Stimulated activated CD4-positive, alpha-beta T cell treated with anti-CD3 and anti-CD28 coated beads, TNF-alpha, amount 100 ng/mL, for 4 hours (primary cell): ENCODE measurements at places on chromosomes 3 and 15.

DNA sequence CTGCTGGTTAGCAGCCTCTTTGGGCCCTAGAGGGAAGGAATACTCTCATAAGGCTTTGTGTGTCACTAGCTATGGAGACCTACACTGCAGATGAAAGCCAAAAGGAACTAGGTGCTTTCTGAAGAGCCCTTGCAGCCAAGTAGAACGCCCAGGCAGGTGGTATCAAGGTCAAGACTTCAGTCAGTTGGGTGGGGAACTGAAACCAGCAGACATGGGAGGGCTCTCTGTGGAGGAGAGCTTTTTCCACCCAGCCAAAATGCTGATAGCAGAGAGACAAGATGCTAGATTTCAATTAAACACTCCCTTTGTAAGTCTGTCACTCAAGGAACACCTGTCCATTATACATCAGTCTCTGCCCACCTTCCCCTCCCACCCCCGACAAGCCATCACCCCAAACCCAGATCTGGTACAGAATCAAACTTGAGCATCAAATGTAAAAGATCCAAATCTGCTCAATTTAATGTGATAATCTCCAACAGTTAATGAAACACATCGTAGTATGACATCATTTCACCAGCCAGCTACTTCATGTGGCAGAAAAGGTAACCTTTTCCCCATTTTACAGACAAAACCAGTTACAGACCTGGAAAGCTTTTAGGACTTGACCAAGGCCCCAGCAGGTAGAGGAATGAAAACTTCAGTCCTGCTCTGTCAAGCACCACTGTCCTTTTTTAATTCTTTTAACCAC lies 14.6 kb downstream of the MRPS25 start:
- no peak for DNase-seq

- DNase-seq = no peak
Observed at GRCh38 chr3:121809249-121809648, 25.6 kb downstream of the IQCB1 start.

- no peak for DNase-seq
Observed at GRCh38 chr3:52082951-52083350, 26.6 kb upstream of the DUSP7 start.

- no peak for DNase-seq
Observed at GRCh38 chr3:20511863-20512505, 326.0 kb upstream of the SGO1 start.

GRCh38 chr15:38826880-38827279 lies 262.3 kb upstream of the RASGRP1 start:
- no peak for DNase-seq

GRCh38 chr15:22891426-22892210 lies 53.2 kb downstream of the NIPA2 start:
- no peak for DNase-seq

DNA sequence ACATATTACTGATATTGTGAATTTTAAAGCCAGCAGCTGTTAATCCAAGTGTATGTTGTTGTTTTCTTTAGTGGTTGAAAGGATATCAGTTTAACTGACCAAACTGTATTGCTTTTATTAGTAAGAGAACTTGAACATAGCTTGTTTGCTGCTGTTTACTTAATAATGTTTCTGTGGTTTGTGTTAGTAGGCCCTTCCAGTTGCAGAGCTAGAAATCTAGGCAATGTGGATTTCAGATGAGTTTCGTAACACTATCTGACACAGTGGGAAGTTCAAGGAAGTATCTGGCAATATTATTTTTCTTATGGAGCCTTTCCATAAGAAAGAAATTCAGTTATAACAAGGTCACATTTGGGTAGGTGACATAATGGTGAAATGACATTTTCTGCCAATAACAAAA lies 18.5 kb downstream of the ZNF609 start:
- no peak for DNase-seq

DNA sequence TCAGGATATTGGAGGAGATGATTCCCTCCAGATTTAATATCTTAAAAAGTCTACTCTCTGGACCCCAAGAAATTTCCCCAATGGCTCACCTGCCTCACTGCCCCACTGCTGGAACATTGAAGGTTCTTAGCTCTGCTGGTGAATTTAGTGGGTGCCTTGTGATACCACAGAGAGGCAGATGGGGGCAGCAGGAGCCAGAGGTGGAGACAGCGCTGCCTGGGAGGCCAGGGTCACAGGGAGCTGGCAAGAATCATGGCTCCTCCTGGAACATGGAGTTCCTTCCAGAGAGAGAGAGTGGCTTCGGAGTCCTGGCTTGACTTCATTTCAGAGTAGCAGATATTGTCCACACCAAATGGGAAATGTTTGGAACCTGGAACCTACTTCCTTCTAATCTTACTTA lies 263.5 kb upstream of the CFAP20DC start:
- DNase-seq = no peak

- DNase-seq = no peak
Observed at GRCh38 chr3:149969110-149969939, 1.4 kb downstream of the PFN2 start.

GRCh38 chr3:107269136-107269535 lies 108.1 kb upstream of the CCDC54 start:
- DNase-seq = no peak

GRCh38 chr3:32733631-32734229 lies 48.7 kb downstream of the CNOT10 start:
- DNase-seq = no peak

- no peak for DNase-seq
Observed at GRCh38 chr3:36558961-36559360, 178.7 kb downstream of the STAC start.

GRCh38 chr15:92884436-92885223 lies 15.5 kb upstream of the CHD2 start:
- no peak for DNase-seq

GRCh38 chr3:99410789-99411311 lies 227.5 kb upstream of the COL8A1 start:
- no peak for DNase-seq

- no peak for DNase-seq
Observed at GRCh38 chr3:17518189-17519059, 224.0 kb downstream of the TBC1D5 start.

- no peak for DNase-seq
Observed at GRCh38 chr3:150447631-150448465, 39.8 kb downstream of the TSC22D2 start.

GRCh38 chr3:183529717-183530116 lies 25.8 kb downstream of the KLHL6 start:
- no peak for DNase-seq

DNA sequence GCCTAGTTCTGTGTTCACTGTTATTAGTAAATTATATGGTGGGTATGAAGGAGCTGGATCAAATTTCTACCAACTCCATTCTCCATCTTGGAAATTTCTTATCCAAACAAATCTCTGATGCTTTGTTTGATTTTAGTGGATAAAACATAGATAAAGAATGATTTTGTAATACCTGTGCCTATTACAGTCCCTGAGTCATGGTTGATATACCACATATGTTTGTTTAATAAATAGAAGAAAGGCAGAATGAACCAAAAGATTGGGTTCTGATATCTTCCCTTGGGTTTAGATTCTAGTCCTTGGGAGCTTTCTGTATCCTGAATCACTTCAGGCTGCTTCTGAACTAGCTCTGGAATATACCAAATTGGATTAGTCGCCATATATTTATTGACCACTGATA lies 203.6 kb downstream of the PDCD6IP start:
- DNase-seq = no peak

GRCh38 chr15:90240856-90241255 lies 6.8 kb downstream of the GDPGP1 start:
- DNase-seq = no peak

- no peak for DNase-seq
Observed at GRCh38 chr3:177410730-177411129, 213.4 kb upstream of the TBL1XR1 start.

DNA sequence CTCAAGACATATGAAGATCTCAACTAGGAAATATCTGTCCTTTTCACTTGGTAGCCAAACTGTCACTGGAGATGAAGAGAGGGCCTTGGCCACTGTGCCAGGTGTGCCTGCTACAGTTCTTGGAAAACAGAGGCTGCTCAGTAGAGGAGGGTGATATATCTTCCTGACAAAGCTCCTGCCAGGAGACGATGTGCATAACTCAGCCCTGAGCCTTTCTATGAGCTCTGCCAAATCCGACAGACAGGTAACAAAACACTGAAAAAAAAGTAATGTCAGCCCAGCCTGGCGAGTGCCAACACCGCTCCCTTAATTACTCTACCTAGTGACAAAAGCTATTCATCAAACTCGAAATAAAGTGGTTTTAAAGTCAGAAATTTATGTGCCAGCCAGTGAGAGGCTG lies 123.2 kb downstream of the MFSD1 start:
- DNase-seq = no peak

GRCh38 chr3:186998937-186999368 lies 68.6 kb downstream of the ST6GAL1 start:
- DNase-seq = no peak

DNA sequence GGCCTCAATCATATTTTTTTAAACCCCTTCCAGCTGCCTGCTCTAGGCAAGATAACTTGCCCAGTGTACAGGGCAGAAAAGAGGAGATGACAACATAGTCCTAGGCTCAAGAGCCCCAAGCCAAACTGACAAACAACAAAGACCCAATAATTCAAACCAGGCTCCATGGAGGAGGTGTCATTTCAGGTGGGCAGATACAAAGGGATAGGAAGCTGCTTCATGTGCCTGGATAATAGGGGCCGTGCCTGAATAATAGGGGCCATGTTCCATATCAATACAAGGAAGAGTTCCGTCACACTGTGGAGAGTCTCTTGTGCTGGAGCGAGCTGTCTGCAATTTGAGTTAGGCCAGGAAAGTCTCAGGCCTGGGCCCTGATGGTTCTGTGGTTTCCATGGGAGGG lies 35.4 kb upstream of the TRIM71 start:
- no peak for DNase-seq

GRCh38 chr3:7734456-7734855 lies 767.2 kb upstream of the LMCD1 start:
- no peak for DNase-seq

DNA sequence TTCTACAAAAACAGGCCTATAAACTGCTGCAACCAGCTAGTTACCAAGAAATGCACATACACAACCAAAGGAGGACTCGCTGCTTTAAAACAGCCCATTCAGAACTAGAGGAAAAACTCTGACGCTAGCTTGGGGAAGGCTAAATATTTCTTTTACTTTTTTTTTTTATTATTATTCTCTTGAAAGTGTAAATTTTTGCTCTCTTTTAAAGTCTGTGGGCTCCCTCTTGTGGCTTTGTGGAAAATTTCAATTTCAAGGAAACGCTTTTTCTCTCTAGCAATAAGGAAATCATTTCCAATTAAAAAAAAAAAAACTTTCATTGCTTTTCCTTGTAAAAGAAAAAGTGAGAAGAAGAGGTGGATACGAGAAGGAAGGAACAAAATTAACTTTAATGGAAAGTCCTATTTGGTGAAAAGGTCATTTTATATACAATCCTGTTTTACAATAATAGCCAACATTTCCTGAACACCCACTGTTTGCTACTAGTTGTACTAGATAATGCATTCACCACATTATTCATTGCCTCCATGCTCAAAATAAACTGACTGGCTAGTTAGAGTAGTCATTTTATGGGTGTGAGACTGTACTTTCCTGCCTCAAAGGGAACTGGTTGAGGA lies 51.2 kb upstream of the SAMMSON start:
- no peak for DNase-seq

GRCh38 chr3:85796140-85796539 lies 837.4 kb downstream of the CADM2 start:
- no peak for DNase-seq

- DNase-seq = no peak
Observed at GRCh38 chr3:37138816-37139215, 35.6 kb downstream of the LRRFIP2 start.

DNA sequence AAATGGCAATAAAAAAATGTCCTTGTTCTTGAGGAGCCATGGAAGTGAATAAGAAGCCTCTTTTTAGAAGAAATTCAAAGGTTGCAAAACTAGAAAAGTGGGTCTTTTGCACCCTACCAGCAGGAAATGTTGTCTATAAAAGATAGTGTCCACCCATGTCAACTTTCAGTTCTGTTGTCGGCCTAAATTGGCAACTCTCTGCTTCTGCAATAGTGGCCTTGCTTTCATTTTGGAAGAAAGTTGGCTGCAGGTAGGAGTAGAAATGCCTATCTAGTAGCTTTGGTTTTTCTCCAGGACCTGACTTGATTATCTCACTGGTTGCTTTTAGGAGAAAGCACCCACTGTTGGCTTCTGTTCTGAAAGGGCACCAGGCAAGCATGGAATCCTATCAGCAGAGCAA lies 85.4 kb downstream of the TMEM108 start:
- no peak for DNase-seq

- DNase-seq = no peak
Observed at GRCh38 chr3:194079702-194080172, 56.2 kb upstream of the HES1 start.

- DNase-seq = no peak
Observed at GRCh38 chr3:149623824-149624223, 34.0 kb downstream of the WWTR1 start.

GRCh38 chr15:39320886-39321285 lies 260.0 kb upstream of the THBS1 start:
- DNase-seq = no peak

- no peak for DNase-seq
Observed at GRCh38 chr3:139044366-139045210, at the start of gene PRR23C. TSS of gene PRR23C (minus strand) at chr3:139044892. CDS start at chr3:139044620, 272 bp downstream.

DNA sequence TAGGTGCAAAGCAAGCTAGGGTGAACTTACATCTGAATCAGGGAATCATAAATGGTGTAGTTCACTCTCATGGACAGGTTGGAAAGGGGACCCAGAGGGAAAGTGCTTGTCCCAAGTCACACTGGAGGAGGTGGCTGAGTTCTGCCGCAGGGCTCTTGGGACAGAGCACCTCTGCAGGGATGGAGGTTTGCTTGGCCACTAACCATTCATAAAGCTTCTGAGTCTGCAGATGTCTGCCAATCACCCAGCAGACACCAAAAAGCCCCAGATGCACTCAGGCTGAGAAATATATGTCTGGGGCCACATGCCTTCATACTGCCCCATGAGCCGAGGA lies 17.9 kb upstream of the RTP2 start:
- DNase-seq = no peak

DNA sequence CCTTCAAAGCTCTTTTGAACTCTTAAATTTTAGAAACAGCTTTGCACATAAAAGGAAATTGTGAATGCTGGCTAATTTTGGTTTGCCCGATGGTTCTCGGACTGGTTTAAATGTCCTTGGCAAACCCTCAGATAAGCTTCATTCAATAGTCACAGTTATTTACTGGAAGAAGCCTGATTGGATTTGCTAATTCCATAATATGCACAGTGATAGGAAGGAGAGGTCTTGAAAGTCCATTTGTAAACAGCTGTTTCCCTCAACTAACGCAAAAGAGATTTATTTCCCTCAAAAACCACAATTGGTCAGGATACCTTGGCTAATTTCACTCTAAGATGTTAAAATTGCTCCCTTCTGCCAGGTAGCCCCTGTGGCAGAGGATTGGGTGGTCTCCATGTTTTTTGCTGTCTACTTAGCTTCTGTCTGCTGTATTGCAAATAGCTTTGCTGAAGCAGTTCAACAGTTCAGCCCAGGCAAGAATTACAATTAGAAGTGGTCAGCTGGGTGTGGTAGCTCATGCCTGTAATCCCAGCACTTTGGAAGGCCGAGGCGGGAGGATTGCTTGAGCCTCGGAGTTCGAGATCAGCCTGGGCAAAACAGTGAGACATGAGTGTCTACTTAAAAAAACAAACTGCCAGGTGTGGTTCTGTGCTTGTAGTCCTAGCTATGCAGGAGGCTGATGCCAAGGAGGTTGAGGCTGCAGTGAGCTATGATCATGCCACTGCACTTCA lies 30.6 kb upstream of the PROK2 start:
- no peak for DNase-seq

GRCh38 chr3:59082106-59082505 lies 32.3 kb upstream of the CFAP20DC start:
- no peak for DNase-seq
